ENCODE measurements at places on chromosomes 16 and 17. TPM values are rescaled to one million over a fixed set of nuclear protein-coding genes. Genes with fewer than 3 reads are reported as not detected.

UNC13D gene
- 17.9 TPM for polyA plus RNA-seq

DNA sequence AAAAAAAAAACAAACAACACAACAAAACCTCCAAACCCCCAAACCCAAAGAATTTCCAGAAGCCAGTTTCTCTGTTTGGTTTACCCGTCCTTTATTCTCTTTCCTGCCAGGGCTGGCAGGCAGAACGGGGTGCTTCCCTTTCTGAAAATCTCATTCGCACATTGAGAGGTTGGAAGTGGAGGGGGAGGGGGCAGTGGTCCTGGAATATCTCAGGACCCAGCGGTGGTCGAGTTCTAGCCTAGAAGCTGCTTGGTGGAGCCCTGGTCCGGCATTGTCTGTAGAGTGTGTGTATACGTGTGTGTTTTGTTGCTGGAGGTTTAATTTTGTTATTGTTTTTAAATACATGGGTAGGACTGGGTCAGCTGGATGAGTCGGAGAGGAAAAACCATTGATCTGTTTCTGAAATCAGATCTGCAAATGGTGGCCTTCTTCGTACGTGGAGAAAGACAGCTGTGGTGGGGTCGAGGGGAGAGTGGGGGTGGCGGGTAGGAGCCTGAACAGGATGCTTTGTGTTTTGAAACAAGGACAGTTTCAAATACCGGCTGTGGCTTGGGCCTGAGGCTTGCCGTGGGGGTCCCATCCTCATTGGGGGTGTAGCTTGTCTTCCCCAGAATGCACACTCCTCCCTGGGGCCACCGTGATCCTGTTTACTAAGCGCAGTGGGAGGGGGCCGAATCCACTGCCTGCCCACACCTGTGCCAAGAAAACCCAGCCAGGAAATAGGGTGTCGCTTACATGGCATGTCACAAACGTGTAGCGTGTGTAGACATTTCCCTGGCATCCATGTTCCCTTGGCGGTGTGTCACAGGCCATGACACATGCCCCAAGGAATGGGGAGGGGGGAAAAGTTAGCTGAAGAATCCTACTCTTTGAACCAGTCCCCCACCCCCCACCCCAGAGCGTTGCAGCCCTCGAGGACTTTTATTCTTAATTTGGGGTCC, 1.6 kb downstream of the CMIP start:
- peak overlapping the region; percentile 73 for H3K27ac ChIP-seq
- H3K4me1 ChIP-seq, result peaks cover 23% of the 10 kb centered on the region
- peak; percentile 77 for DNase-seq
- H3K4me3 ChIP-seq, result peak overlapping the region; percentile 69
- H3K27me3 ChIP-seq, result no peaks in the 10 kb centered on the region

HS3ST6 gene
- polyA plus RNA-seq, result 0.11 TPM

DNA sequence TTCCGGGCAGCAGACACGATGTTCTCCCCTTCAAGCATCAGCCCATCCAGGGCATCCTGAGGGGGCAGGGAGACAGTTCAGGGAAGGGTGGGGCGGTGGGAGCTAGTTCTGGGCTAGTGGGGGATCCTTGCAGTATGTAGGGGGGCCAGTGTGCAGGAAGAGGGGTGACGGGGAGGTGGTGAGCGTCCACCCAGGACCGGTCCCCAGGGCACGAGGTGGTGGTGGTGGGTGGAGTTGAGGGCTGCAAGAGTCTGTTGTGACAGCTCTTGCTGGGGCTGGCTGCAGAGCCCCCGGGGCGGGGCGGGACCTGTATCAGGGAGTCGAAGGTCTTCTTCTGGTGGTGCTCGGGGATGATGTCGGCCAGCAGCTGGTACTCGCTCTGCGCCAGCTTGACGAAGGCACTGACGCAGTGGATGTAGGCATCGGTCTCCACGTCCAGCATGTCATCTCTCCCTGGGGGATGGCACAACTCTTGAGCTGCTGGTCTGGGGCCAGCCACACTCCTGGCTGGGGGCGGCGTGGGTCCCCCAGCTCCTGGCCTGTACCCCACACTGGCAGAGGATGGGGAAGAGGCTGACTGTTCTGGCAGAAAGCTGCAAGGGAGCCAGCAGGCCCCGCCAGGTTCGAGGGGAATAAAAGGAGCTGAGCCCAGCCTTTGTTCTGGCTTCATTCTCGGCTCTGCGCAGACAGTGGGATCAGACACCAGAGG, 10.0 kb downstream of the ZACN start:
- no peak overlapping the region for H3K27ac ChIP-seq
- no peak overlapping the region for H3K4me3 ChIP-seq
- no peaks in the 10 kb centered on the region for H3K36me3 ChIP-seq
- DNase-seq, result no peak
- no peaks in the 10 kb centered on the region for H3K4me1 ChIP-seq

MLKL gene
- 11.0 TPM for polyA plus RNA-seq

- H3K36me3 ChIP-seq, result no peaks in the 10 kb centered on the region
- H3K27me3 ChIP-seq, result peaks cover 55% of the 10 kb centered on the region
- no peak overlapping the region for H3K4me3 ChIP-seq
- no peak overlapping the region for H3K27ac ChIP-seq
Measured at GRCh38 chr17:39600288-39600996, 7.3 kb downstream of the NEUROD2 start.

DNA sequence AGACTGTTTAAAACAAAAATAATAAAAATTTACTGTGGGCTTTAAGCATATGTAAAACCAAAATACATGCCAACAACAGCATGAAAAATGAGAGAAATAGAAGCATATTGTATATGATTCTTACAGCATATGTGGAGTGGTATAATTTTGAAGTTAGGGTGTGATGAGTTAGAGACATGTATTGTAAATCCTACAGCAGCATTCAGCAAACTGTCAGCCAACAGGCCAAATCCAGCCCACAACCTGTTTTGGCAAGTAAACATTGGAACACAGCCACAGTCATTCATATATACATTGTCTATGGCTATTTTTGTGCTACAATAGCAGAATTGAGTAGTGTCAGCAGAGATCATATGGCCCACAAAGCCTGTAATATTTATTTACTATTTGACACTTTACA, 42.3 kb downstream of the ZNF18 start:
- no peaks in the 10 kb centered on the region for H3K27me3 ChIP-seq
- DNase-seq, result no peak
- H3K36me3 ChIP-seq, result no peaks in the 10 kb centered on the region
- no peaks in the 10 kb centered on the region for H3K4me1 ChIP-seq
- H3K27ac ChIP-seq, result no peak overlapping the region
- no peak overlapping the region for H3K4me3 ChIP-seq

ACE gene
- polyA plus RNA-seq, result 8.2 TPM

GRCh38 chr17:8709006-8709405, 35.6 kb downstream of the CCDC42 start:
- no peak overlapping the region for H3K27ac ChIP-seq
- H3K36me3 ChIP-seq, result no peaks in the 10 kb centered on the region
- no peaks in the 10 kb centered on the region for H3K4me1 ChIP-seq
- no peak overlapping the region for H3K4me3 ChIP-seq
- H3K27me3 ChIP-seq, result no peaks in the 10 kb centered on the region
- no peak for DNase-seq

ODAD4 gene
- polyA plus RNA-seq, result 4.1 TPM

GRCh38 chr17:75511610-75512575, 3.4 kb downstream of the CASKIN2 start:
- no peak overlapping the region for H3K4me3 ChIP-seq
- peak; percentile 76 for DNase-seq
- peaks cover 8% of the 10 kb centered on the region for H3K4me1 ChIP-seq
- H3K27ac ChIP-seq, result no peak overlapping the region
- no peaks in the 10 kb centered on the region for H3K27me3 ChIP-seq
- H3K36me3 ChIP-seq, result no peaks in the 10 kb centered on the region

GRCh38 chr17:12627781-12628451, 37.8 kb upstream of the MYOCD start:
- DNase-seq, result no peak
- no peak overlapping the region for H3K27ac ChIP-seq
- H3K4me3 ChIP-seq, result no peak overlapping the region
- no peaks in the 10 kb centered on the region for H3K4me1 ChIP-seq

ELOB gene
- polyA plus RNA-seq, result 157 TPM

GRCh38 chr17:63552211-63552610, 1.9 kb downstream of the DCAF7 start:
- no peak for DNase-seq
- no peaks in the 10 kb centered on the region for H3K36me3 ChIP-seq
- H3K4me1 ChIP-seq, result peaks cover 6% of the 10 kb centered on the region
- H3K4me3 ChIP-seq, result peak overlapping the region; percentile 72
- H3K27me3 ChIP-seq, result no peaks in the 10 kb centered on the region

DNA sequence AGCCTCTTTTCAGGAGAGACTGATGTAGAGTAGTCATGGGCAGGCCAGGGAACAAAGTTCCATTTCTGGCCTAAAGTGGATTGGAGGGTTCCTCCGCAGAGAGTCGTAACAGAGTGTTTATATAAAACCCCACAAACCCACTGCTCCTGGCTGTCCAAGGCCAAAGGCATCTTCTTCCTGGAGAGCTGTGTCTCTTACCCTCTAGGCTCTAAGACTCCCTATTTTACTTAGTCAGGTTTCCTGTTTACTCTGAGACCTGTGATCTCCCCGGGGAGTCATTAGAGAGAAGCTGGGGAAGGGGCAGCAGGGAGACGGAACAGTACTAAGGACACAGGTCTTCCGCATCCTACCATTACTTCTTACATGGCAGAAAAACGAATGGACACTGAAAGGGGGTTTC, 69.5 kb downstream of the HIC1 start:
- H3K27ac ChIP-seq, result no peak overlapping the region
- no peaks in the 10 kb centered on the region for H3K27me3 ChIP-seq
- no peak for DNase-seq
- peaks cover 18% of the 10 kb centered on the region for H3K4me1 ChIP-seq

NPIPB8 gene
- polyA plus RNA-seq, result not detected

- H3K4me3 ChIP-seq, result peak overlapping the region; percentile 74
- no peaks in the 10 kb centered on the region for H3K36me3 ChIP-seq
- peaks cover 2% of the 10 kb centered on the region for H3K4me1 ChIP-seq
- DNase-seq, result peak; percentile 62
- peak overlapping the region; percentile 94 for H3K27ac ChIP-seq
- H3K27me3 ChIP-seq, result no peaks in the 10 kb centered on the region
Measured at GRCh38 chr17:76354317-76354729, 607 bp upstream of the PRPSAP1 start.

DHRS7C gene
- not detected for polyA plus RNA-seq

- no peaks in the 10 kb centered on the region for H3K4me1 ChIP-seq
- no peak overlapping the region for H3K27ac ChIP-seq
- DNase-seq, result no peak
- no peaks in the 10 kb centered on the region for H3K36me3 ChIP-seq
- H3K4me3 ChIP-seq, result no peak overlapping the region
- H3K27me3 ChIP-seq, result no peaks in the 10 kb centered on the region
Measured at GRCh38 chr17:80616705-80617104, 72.1 kb downstream of the RPTOR start.

DNA sequence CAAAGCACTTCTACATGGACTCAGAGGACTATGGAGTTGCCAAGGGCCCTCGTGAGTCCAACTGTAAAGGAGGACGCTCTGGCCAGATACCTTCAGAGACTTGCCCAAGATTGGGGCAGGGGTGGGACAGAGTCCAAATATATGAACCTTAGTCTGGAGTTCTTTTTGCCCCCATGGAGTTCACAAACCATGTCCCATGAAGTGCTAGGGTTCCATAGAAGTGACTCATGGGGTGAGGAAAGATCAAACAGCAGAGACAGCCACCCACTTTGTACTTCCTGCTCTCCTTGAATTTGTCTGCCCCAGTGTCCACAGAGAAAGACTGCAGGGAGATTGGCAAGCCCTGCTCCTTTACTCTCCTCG, 29.0 kb downstream of the SRL start:
- no peaks in the 10 kb centered on the region for H3K36me3 ChIP-seq
- H3K4me1 ChIP-seq, result no peaks in the 10 kb centered on the region
- H3K27me3 ChIP-seq, result no peaks in the 10 kb centered on the region
- no peak for DNase-seq

DNA sequence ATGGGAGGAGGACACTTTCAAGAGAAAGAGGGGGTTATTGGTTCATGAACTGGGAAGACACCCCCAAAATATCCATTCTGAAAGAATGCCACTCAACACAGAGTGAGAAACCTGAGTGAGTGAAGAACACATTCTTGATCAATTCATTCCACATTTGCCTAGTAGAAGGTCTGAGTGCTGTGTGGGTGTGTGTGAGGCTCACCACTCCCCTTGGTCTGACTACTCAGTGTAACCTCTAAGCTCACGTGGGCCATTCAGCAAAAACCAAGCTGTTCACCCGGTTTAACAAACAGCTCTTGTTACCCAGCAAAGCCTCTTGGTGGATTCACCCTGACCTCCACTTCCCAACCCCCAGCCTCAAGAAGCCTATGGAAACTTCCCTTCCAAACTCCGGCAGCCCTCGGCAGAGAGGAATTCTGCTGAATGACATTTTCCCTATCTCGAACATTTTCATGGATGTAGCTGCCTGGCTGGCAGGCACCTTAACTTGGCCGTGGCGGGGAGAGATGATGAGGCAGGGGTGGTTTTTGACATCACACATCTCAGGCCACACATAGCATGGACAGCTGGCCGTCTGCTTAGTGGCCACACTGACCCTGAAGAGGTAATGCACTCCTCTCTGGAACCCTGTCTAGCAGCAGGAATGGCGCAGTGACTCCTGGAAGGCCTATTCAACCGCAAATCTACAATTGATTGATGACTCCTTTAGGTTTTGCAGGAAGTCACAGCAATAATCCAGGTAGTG, 11.6 kb downstream of the ST6GALNAC1 start:
- no peaks in the 10 kb centered on the region for H3K4me1 ChIP-seq
- no peak overlapping the region for H3K27ac ChIP-seq
- DNase-seq, result no peak
- H3K27me3 ChIP-seq, result no peaks in the 10 kb centered on the region

GRCh38 chr16:3431779-3432219, 11.5 kb downstream of the ZNF597 start:
- DNase-seq, result no peak
- H3K27ac ChIP-seq, result no peak overlapping the region
- no peaks in the 10 kb centered on the region for H3K27me3 ChIP-seq

TBX21 gene
- polyA plus RNA-seq, result 0.09 TPM

DNA sequence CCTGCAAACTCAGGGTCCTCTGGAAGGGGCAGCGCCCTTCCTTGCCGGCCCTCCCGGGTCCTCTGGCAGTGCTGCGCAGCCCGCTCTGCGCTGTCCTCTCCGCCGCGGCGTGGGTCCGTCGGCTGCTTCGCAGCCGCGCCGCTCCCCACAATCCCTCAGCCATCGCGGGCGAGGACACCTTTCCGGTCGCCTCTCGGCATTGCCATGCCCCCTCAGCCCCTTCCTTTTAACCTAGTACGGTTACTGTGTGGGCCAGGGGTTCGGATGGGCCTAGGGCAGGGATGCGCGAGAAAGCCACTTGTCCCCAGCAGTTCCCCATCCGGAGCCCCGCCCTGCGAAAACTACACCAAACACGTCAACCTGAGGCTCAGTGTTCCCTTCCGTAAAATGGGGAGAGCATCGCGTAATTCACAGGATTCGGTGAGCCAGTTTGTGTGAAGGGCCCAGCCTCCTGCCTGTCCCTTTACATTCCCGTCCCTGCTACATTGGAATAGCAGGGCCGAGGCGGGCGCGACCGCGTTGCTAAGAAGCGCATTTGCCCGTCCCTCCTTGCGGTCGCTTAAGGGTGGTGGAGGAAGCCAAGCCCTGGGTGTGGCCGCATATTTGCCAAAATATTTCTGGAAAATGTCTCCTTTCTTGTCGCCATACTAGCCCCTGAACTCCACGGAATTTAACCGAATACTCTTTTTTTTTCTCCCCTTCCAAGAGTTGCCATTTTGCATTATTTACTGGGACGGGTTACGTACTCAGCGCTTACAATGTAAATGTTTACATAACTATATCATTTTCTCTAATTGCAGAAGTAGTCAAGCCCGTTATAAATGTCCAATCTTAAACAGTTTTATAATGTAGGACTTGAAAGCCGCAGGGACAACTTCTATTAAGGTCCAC, 13.2 kb downstream of the COPZ2 start:
- peak overlapping the region; percentile 18 for H3K4me3 ChIP-seq
- H3K36me3 ChIP-seq, result no peaks in the 10 kb centered on the region
- H3K27me3 ChIP-seq, result no peaks in the 10 kb centered on the region
- DNase-seq, result peak; percentile 38
- H3K27ac ChIP-seq, result peak overlapping the region; percentile 86
- H3K4me1 ChIP-seq, result peaks cover 24% of the 10 kb centered on the region

EFTUD2 gene
- polyA plus RNA-seq, result 25.8 TPM

Measured in pancreas (tissue), 10 donors.